Pancreas (tissue), 10 donors: ENCODE measurements at places on chromosomes 2 and 18.

- H3K36me3 ChIP-seq, result no peaks in the 10 kb centered on the region
- H3K27ac ChIP-seq, result no peak overlapping the region
- H3K27me3 ChIP-seq, result no peaks in the 10 kb centered on the region
- no peak for DNase-seq
- H3K4me1 ChIP-seq, result no peaks in the 10 kb centered on the region
- no peak overlapping the region for H3K4me3 ChIP-seq
Observed at GRCh38 chr2:112692918-112693317, 27.9 kb upstream of the NT5DC4 start.

DNA sequence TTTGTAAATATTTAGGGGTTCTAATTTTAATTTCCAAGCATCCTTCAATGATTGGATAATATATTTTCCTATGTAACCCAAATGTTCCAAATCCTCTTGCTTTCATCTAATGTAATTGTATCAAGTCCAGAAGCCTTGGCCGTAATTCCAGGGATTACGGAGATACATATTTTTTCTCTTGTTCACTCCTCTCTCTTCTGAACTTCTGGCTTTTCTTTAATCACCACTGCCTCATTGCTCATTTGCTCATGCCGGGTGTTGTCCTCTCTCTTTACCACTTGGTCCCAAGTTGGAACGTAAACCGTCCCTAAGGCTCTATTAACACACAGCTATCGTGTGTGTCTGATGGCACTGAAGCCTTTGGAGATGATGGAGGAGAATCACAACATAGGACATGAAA is 188.7 kb upstream of the COL3A1 start:
- no peak for DNase-seq
- H3K4me3 ChIP-seq, result no peak overlapping the region
- H3K27ac ChIP-seq, result no peak overlapping the region
- H3K27me3 ChIP-seq, result no peaks in the 10 kb centered on the region
- no peaks in the 10 kb centered on the region for H3K36me3 ChIP-seq
- H3K4me1 ChIP-seq, result no peaks in the 10 kb centered on the region

- no peaks in the 10 kb centered on the region for H3K36me3 ChIP-seq
- DNase-seq, result no peak
- H3K4me3 ChIP-seq, result no peak overlapping the region
- H3K27ac ChIP-seq, result no peak overlapping the region
- peaks cover 4% of the 10 kb centered on the region for H3K4me1 ChIP-seq
Observed at GRCh38 chr2:207156451-207157161, 9.1 kb downstream of the KLF7 start.

GRCh38 chr2:10171006-10171800 is 48.7 kb downstream of the RRM2 start:
- H3K36me3 ChIP-seq, result no peaks in the 10 kb centered on the region
- H3K4me3 ChIP-seq, result no peak overlapping the region
- H3K27me3 ChIP-seq, result no peaks in the 10 kb centered on the region
- H3K4me1 ChIP-seq, result no peaks in the 10 kb centered on the region
- no peak overlapping the region for H3K27ac ChIP-seq
- DNase-seq, result no peak

GRCh38 chr2:32788114-32788513 is 158.6 kb upstream of the LTBP1 start:
- no peaks in the 10 kb centered on the region for H3K27me3 ChIP-seq
- no peak overlapping the region for H3K4me3 ChIP-seq
- no peak overlapping the region for H3K27ac ChIP-seq
- no peak for DNase-seq
- H3K36me3 ChIP-seq, result no peaks in the 10 kb centered on the region

DNA sequence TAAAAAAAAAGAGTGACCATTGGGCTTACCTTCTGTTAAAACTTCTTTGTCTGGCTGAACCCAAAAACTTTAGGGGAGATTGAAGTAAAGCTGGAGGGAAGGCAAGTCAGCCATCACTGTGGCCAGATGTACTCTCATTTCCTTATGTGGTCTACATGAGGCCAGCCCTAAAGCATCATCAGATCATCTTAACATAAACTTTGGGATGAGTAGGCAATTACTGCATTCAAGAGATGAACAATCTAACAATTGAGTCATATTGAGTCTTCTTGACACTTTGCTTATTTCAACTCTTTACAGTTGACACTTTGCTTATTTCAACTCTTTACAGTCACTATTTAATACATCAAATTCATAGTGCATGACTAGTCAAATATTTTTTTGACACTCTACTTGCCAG is 155.6 kb downstream of the QPCT start:
- DNase-seq, result no peak
- no peaks in the 10 kb centered on the region for H3K27me3 ChIP-seq
- no peak overlapping the region for H3K4me3 ChIP-seq
- H3K27ac ChIP-seq, result no peak overlapping the region

- H3K4me3 ChIP-seq, result peak overlapping the region; percentile 81
- H3K36me3 ChIP-seq, result no peaks in the 10 kb centered on the region
- peak; percentile 81 for DNase-seq
- no peaks in the 10 kb centered on the region for H3K27me3 ChIP-seq
Observed at GRCh38 chr18:3449512-3450011, 410 bp upstream of the TGIF1 start.
